SJCRH30 (cell line): ENCODE measurements at places on chromosomes 5 and 9. TPM values are rescaled to one million over a fixed set of nuclear protein-coding genes. Genes with fewer than 3 reads are reported as not detected.

- H3K4me3 ChIP-seq = peak within 1 kb of the TSS; percentile 56
- peaks cover 25% of the 10 kb centered on the region; the same call in 1 of the 2 replicates for H3K4me1 ChIP-seq
- H3K27ac ChIP-seq = peak within 1 kb of the TSS; percentile 38
- H3K36me3 ChIP-seq = no peaks in the 10 kb centered on the region
- H3K27me3 ChIP-seq = no peaks in the 10 kb centered on the region
Measured at GRCh38 chr5:150155258-150156026, at the start of gene PDGFRB. TSS of gene PDGFRB (minus strand) at chr5:150155845. CDS start at chr5:150137047, 18,798 bp downstream.

DNA sequence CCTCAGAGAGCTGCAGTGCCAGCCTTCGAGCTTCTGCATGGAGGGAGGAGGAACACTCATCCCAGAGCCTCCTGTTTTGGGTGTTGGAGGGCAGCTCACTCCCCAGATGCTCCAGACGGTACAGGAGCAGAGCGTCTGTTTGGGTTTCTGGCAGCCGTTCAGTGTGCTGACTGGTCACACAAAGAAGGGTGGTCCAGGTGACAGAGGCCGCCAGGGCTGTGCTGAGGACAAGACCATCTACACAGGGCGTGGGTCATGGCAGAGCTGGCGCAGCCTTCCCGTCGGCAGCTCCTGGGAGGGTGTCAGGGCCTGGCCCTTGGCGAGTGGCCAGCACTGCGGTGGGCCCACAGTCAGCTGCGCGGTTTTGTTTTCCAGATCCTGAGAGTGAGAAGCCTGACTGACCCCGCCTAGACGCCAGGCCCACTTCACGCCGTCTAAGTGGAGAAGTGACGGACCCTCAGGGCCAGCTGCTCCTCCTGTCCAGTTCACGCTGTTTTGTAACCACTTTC lies 131.4 kb upstream of the FAM120A start:
- H3K36me3 ChIP-seq = no peaks in the 10 kb centered on the region
- DNase-seq = peak; percentile 84
- peaks cover 12% of the 10 kb centered on the region for H3K27me3 ChIP-seq
- H3K27ac ChIP-seq = no peak overlapping the region
- peaks cover 10% of the 10 kb centered on the region for H3K4me1 ChIP-seq
- H3K4me3 ChIP-seq = no peak overlapping the region

DNA sequence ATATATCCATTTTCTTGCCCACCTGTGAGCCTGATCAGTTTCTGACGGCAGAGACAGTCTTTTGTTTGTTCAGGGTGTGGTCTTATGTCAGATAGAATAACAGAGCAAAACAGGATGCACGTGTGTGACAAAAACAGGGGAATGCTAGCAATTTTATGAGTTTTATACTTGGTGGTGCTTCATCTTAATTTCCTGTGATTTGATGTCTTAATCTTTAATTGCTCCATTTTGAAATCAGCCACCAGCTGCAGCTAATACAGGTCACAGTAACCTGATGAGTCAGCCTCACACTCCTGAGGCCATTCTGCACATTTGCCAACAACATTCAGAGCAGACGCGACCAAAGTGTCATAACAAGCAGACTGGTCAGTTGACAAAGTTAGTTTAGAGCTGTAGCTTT lies 42.3 kb upstream of the JMY start:
- H3K36me3 ChIP-seq = no peaks in the 10 kb centered on the region
- peak; percentile 14 for DNase-seq
- no peaks in the 10 kb centered on the region for H3K4me1 ChIP-seq
- no peaks in the 10 kb centered on the region for H3K27me3 ChIP-seq

DNA sequence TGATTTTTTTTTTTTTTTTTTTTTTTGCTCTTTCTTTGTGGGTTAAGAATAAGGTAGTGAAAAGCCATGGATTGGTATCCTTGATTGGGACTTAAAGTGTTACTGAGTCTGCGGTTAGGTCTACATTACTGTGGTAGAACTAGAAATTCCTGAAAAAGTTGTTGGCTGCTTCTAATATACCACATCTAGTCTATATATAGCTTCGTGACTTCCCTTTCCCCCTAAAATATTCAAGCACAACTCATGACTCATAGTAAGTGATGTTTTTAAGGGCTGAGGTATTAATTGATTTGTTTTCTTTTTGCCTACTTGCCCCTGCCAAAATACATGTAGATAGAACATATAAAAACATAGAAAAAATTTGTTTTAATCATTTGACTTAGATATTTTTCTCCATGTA lies 247.6 kb downstream of the TMEM232 start:
- H3K36me3 ChIP-seq = no peaks in the 10 kb centered on the region
- H3K4me1 ChIP-seq = peaks cover 13% of the 10 kb centered on the region
- no peak overlapping the region for H3K27ac ChIP-seq
- no peaks in the 10 kb centered on the region for H3K27me3 ChIP-seq
- DNase-seq = peak; percentile 64
- H3K4me3 ChIP-seq = no peak overlapping the region

DNA sequence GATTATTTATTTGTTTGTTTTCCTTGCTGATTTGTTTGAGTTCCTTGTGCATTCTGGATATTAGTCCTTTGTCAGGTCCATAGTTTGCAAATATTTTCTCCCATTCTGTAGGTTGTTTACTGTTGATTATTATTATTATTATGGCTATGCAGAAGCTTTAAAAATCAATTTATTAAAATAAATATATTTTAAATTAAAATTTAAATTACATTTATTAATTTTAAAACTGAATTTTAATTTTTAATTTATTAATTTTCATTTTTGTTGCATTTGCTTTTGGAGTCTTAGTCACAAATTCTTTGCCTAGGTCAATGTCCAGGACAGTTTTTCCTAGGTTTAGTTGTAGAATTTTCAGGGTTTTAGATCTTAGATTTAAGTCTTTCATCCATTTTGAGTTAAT lies 50.9 kb downstream of the SVEP1 start:
- H3K27me3 ChIP-seq = no peaks in the 10 kb centered on the region
- no peaks in the 10 kb centered on the region for H3K4me1 ChIP-seq
- DNase-seq = no peak
- no peak overlapping the region for H3K4me3 ChIP-seq

GRCh38 chr9:121277026-121277425 lies 9.1 kb downstream of the GSN start:
- no peaks in the 10 kb centered on the region for H3K36me3 ChIP-seq
- H3K4me3 ChIP-seq = no peak overlapping the region
- peaks cover 27% of the 10 kb centered on the region for H3K4me1 ChIP-seq
- H3K27me3 ChIP-seq = no peaks in the 10 kb centered on the region
- DNase-seq = no peak

GRCh38 chr5:128038643-128039042 lies 44.9 kb upstream of the SLC12A2 start:
- no peak overlapping the region for H3K4me3 ChIP-seq
- 0 out of 2 replicates have a peak, but pooled peaks cover 3% of the 10 kb centered on the region for H3K36me3 ChIP-seq
- H3K4me1 ChIP-seq = no peaks in the 10 kb centered on the region
- no peaks in the 10 kb centered on the region for H3K27me3 ChIP-seq
- no peak overlapping the region for H3K27ac ChIP-seq
- no peak for DNase-seq

- H3K4me3 ChIP-seq = no peak overlapping the region
- no peaks in the 10 kb centered on the region for H3K4me1 ChIP-seq
- peaks cover 16% of the 10 kb centered on the region; the same call in 1 of the 2 replicates for H3K27me3 ChIP-seq
- no peak for DNase-seq
- H3K36me3 ChIP-seq = no peaks in the 10 kb centered on the region
Measured at GRCh38 chr9:98702835-98703380, 5.8 kb downstream of the GABBR2 start.

GRCh38 chr5:14487897-14488570 lies 93.6 kb upstream of the OTULINL start:
- no peak for DNase-seq
- H3K36me3 ChIP-seq = peaks cover 20% of the 10 kb centered on the region
- H3K27ac ChIP-seq = no peak overlapping the region
- H3K4me3 ChIP-seq = no peak overlapping the region

DNA sequence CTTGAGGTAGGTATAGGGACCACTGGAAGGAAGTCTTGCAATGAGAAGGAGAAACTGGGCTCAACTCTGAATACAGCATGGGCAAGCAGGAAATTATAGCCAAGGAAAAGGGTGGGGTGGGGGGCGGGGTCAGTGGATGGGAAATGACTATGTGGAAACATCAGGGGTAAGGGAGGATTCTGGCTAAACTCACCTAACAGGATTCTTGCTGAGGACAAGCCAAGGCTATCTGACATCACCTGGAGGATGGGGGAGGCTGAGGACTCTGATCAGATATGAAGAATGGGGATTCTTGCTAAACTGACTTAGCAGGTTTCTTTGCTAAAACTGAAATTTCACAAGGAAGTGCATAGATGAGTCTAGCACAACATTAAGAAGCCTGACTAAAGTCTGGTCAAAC lies 40.8 kb downstream of the CTSL start:
- no peaks in the 10 kb centered on the region; the same call in 1 of the 2 replicates for H3K36me3 ChIP-seq
- H3K27me3 ChIP-seq = no peaks in the 10 kb centered on the region
- no peak for DNase-seq
- H3K4me1 ChIP-seq = peaks cover 10% of the 10 kb centered on the region; the same call in 1 of the 2 replicates

DNA sequence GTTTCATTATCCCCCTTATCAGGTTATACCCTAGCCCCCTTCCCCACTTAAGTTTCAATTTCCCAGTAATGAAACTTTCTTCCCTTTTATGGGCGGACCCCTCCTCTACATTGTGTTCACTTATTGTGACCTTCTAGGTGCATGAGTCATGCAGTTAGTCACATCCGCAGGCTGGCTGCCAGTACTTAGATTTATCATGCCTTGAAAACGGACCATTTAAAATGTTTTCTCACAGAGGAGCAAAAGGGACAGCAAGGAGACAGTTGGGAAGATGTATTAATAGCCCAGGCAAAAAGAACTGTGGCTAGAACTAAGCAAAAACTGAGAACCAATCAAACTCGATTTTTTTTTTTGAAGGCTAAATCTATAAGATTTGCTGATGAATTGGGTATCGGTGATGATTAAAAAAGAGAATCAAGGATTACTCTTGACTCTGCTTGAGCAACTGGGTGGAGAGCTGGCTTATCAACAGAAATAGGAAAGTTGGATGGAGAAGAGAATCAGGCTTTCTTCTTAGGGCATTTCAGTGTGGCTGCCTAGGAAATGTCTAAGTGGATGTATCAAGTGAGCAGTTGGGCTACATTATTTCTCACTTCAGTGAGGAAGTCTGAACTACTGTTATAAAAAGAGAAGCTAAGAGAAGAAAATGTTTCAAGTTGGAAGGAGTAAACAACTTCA lies 615.0 kb downstream of the HINT1 start:
- no peaks in the 10 kb centered on the region for H3K27me3 ChIP-seq
- H3K4me1 ChIP-seq = 0 out of 2 replicates have a peak, but pooled peaks cover 7% of the 10 kb centered on the region
- no peaks in the 10 kb centered on the region for H3K36me3 ChIP-seq
- no peak overlapping the region for H3K4me3 ChIP-seq

GRCh38 chr5:68378204-68378820 lies 162.8 kb downstream of the PIK3R1 start:
- no peak overlapping the region for H3K4me3 ChIP-seq
- no peak overlapping the region for H3K27ac ChIP-seq
- peaks cover 5% of the 10 kb centered on the region; the same call in 1 of the 2 replicates for H3K36me3 ChIP-seq
- DNase-seq = no peak
- H3K27me3 ChIP-seq = no peaks in the 10 kb centered on the region

GRCh38 chr5:142618130-142618523 lies 67.8 kb downstream of the FGF1 start:
- no peak overlapping the region for H3K4me3 ChIP-seq
- H3K27ac ChIP-seq = no peak overlapping the region
- H3K36me3 ChIP-seq = no peaks in the 10 kb centered on the region

- H3K36me3 ChIP-seq = no peaks in the 10 kb centered on the region
- H3K27ac ChIP-seq = no peak overlapping the region
- no peak overlapping the region for H3K4me3 ChIP-seq
- H3K4me1 ChIP-seq = peaks cover 6% of the 10 kb centered on the region
- no peak for DNase-seq
Measured at GRCh38 chr5:157290981-157291711, 25.2 kb downstream of the CYFIP2 start.

DNA sequence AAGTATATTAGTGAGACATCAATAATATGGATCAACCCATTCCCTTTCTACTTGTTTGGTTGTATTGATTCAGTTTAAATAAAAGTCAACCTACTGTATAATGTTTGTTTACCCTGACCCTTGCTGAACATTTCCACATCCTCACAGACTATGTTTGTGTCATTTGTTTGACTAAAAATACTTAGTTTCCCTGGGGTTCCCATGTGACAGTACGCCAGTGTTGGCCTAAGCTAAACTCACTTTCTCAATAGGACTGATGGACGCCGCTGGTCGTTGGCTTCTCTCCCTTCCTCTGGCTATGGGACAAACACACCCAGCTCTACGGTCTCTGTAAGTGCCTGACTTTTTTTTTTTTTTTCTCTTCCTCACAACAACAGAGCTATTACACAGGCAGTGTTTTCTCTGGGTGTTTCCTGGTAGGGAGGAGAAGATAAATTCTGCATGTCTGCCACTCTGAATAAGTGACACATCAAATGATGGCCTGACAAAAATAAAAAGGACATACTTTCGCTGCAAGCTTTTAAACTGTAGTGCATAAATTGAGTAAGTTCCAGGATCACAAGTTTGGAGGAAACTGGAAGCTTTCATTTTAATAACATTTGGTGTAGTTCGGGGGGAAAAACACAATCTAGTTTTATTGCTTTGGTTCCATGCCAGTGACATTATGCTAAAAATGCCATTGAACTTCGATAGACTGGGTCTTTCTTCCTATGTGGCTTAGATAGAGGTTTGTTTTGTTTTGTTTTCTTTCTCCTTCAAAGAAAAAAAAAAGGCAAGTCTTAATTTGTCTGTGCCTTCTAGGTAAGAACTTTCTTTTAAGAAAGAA lies 101.0 kb downstream of the CD180 start:
- H3K36me3 ChIP-seq = no peaks in the 10 kb centered on the region
- no peaks in the 10 kb centered on the region for H3K4me1 ChIP-seq
- DNase-seq = no peak
- no peak overlapping the region for H3K27ac ChIP-seq
- H3K4me3 ChIP-seq = no peak overlapping the region
- no peaks in the 10 kb centered on the region; the same call in 1 of the 2 replicates for H3K27me3 ChIP-seq

DNA sequence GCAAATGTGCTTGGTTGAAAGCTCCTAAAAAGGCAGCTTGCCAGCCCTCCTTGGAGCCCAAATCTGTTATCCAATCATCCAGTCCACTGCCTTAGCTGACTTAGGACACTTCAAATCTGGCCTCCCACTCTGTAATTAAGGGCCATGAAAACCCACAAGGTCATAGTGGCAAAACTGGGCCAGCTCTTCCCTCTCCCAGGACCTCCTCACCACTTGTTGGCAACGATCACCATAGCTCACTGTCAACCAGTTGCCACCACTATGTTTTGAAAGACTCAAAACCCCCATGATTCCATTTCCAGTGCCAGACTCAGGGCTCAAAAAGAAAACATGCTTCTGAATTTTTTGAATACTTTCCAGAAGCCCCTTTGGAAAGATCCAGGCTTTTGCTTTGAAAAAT lies 107.5 kb downstream of the NREP start:
- no peaks in the 10 kb centered on the region for H3K27me3 ChIP-seq
- H3K27ac ChIP-seq = no peak overlapping the region
- no peaks in the 10 kb centered on the region for H3K36me3 ChIP-seq
- DNase-seq = no peak

Gene SAP30L
- total RNA-seq = 30.4 and 34.9 TPM in 2 replicates

Gene LRRTM2
- total RNA-seq = 0.89 and 1.6 TPM in 2 replicates

Gene SLC46A2
- not detected in 2 replicates for total RNA-seq

Gene TSPAN17
- total RNA-seq = 25.3 and 26.5 TPM in 2 replicates

Gene SCGB3A1
- total RNA-seq = not detected in 2 replicates

Gene SPTAN1
- total RNA-seq = 153 and 155 TPM in 2 replicates

Gene SUSD1
- 17.9 and 19.5 TPM in 2 replicates for total RNA-seq

Gene CYLC2
- not detected in 2 replicates for total RNA-seq
